ENCODE measurements at places on chromosomes 13 and 19.

- DNase-seq = peak; percentile 89
Observed at GRCh38 chr19:45097776-45098520, 5.0 kb downstream of the PPP1R37 start.

DNA sequence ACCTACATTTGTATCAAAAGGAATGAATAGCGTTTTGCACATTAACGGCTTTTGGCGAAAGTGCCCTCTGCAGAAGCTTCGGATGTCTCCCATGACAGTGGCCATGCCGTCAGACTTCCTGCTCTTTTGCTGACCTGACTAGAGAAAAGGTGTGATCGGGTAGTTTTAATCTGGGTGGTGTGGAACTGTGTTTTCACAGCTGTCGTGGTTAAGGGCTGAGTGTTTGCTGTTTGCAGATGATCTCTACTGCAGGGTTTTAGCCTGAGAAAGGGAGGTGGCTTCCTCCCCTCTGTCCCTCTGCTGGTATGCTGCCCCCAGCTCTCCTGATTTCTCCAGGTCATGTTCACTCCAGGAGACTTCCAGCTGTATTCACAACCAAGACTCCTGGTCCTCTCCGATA, 22.4 kb downstream of the ZNF71 start:
- DNase-seq = no peak

DNA sequence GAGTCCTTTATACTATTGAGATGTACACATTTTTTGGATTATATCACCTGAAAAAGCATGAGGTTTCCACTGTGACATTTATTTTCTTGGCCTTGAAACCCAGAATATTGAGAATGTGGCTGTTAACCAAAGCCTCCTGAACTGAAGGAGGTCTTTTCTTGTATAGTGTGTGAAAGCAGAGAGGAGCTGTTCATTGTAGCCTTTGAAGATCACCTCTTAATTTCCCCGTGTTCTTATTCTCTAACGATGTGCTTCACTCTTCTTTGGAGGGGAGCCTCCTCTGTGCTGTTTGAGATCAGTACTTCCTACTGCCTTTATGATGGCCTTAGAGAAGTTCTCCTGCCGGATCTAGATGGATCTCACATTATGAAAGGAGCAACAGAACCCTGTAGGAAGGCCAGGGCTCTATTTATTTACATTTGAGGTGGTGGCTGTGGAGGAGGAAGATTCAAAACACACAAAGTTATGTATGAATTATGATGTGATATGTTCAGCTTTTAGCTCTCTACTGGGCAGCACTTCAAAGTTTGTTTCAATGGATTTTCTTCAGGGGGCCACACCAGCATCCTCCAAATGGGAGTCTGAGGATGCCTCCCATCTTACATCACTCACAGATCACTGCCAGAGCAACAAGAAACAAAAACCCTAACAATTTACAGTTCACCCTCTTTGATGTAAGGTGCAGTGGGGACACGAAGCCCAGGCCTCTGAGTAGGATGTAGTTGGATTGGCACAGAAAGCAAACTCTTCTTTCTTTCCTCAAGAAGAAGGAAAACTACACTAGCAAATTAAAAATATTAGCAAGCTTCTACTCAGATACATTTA, 322.3 kb downstream of the DLEU7 start:
- DNase-seq = no peak

GRCh38 chr13:88649855-88650254, 978.7 kb downstream of the SLITRK5 start:
- no peak for DNase-seq

DNA sequence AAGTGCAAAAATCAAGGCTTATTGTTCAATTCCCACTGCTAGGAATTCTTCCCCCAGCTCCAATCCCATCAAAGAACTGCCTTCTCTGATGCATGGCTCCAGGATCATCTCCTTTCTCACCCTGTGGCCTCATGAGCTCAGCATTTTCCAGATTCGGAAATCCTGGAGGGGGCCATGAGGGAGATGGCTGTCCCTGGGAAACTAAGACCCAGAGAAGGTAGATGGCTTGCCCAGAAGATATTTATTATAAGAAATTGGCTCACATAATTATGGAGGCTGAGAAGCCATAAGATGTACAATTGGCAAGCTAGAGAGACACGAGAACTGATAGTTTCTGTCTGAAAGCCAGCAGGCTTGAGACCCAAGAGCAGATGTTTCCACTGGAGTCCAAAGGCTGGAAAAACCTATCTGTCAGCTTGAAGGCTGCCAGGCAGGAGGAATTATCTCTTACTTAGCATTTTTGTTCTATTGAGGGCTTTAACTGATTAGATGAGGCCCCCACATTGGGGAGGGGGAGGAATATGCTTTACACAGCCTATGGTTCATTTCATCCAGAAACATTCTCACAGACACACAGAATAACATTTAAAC, 58.6 kb downstream of the GADD45B start:
- DNase-seq = no peak

GRCh38 chr13:29569253-29570050, 26.0 kb downstream of the SLC7A1 start:
- DNase-seq = peak; percentile 72

GRCh38 chr13:95207769-95208366, 93.4 kb downstream of the ABCC4 start:
- DNase-seq = no peak

DNA sequence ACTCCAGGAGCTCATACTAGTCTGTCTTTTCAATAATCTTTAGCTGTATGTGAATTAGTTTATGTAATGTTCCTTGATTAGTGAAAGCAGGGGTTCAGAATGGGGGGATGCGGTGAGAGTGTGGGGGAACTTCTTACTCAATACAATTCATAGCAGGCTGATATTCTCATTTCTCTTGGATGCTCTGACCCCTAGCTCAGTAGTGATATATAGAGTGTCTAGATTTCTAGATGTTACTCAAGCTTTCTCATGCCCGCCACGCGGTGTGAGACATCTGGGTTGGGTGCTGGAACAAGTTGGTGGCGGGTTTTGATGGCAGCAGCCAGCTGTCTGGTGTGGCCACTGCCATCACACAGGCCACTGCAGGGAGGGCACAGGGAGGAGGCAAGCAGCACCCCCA, 39.3 kb upstream of the FLT1 start:
- no peak for DNase-seq

GRCh38 chr13:34822650-34823049, 119.4 kb upstream of the NBEA start:
- no peak for DNase-seq
